Stimulated activated CD4-positive, alpha-beta T cell treated with anti-CD3 and anti-CD28 coated beads, TNF-alpha, amount 100 ng/mL, for 24 hours (primary cell): ENCODE measurements at places on chromosomes 2 and 18.

- DNase-seq: no peak
Observed at GRCh38 chr2:214410128-214410775, 602 bp upstream of the VWC2L start.

DNA sequence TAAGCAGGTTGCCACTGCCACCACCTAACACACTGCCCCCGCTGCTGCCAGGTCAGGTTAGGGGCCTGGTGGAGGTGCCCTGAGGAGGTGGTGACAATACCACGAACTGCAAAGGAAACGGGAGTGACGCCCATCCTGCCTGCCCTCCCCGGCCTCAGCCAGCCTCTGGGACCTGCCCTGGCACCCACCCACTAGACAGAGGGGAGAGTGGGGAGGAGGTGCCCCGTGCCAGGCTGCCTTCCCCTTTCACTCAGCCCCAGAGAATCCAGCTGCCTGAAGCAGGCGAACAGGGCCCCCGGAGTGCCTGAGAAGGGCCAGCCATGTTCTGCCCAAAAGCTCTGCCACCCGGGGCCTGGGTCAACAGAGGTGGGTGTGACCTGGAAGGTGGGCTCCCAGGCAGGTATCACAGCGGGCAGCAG is 44.5 kb upstream of the FOSL2 start:
- DNase-seq: no peak

DNA sequence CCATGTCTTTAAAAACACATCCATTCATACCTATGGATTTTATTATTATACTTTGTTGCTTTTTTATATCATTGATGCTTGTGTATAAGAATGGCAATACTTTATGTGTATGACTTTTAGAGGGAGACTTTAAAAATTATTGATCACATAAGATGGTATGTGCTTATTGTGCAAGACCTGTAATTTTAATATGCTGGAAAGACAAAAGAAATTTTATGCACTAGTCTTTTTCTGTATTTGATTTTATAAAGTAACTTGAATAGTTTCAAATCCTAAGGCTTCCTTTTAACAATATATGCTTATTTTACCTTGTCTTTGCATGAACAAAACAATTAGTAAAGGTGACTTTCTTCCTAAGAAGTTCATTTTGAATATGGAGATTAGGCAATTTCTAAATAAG is 226.4 kb downstream of the PARD3B start:
- DNase-seq: no peak

- DNase-seq: no peak
Observed at GRCh38 chr18:76712511-76713140, 109.7 kb upstream of the ZNF236 start.

- no peak for DNase-seq
Observed at GRCh38 chr2:203155406-203155805, 83.4 kb upstream of the CYP20A1 start.

DNA sequence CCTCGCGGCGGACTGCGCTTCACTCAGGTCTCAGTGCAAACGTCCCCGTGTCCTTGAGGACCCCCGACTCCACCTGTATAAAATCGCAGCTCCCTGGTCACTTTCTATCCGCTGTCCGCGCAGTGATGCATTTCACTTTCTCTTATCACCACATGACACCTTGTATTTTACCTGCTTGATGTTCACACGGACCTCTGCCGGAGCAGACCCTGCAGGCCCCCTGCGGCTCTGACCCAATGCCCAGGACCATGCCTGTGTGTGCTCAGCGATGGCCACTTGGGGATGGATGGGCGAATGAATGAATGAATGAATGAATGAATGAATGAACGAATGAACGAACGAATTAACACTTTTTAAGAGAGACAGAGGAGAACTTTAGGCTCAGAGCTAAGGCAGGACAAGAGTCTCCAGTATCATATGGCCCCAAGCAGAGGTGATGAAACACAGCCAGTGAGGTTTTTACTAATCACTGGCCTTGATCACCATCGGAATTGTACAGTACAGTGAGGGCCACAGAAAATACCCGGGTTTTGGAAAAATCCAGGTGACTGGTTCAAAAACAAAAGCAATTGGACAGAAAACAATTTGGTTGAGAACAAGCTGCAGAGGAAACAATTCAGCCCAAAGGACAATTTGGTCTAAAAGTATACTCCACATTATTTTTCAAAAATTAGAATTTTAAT is 12.3 kb downstream of the ASPRV1 start:
- DNase-seq: no peak

- peak; percentile 37 for DNase-seq
Observed at GRCh38 chr2:47783486-47784351, 774 bp downstream of the MSH6 start.

- no peak for DNase-seq
Observed at GRCh38 chr2:88209521-88210131, 39.5 kb downstream of the THNSL2 start.
